ENCODE measurements at places on chromosomes 12 and 14. TPM values are rescaled to one million over a fixed set of nuclear protein-coding genes. Genes with fewer than 3 reads are reported as not detected.

DNA sequence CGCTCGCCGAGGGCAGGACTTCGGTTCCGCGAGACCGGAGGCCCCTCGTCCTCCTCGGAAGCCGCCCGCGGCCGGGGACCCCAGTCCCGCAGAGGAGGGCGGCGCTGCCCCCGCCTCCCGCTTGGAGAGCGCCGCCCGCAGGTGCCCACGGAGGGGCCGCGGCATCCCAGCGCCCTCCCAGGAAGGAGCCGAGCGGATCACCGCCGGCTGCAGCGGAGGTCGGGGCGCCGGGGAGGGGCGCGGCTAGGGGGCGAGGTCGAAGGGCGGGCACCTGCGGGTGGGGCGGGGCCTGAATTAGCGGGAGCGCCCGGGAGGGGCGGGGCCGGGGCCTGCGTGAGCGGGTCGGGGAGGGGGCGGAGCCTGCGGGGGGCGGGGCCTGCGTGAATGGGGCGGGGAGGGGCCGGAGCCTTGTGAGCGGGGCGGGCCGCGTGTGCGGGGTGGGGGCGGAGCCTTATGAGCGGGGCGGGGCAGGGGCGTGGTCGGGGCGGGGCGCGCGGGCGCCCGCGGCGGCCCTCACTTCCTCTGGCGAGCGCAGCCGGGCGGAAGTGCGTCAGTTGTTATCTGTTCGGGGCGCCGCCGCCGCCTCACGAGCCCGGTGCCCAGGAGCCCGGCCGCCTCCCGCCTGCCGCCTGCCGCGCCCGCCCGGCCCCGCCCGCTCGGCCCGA, at the start of gene FBRSL1:
Gene FBRSL1, plus strand, starts transcription at position 550 of the 665 bp plus-strand sequence.
- DNase-seq: peak; percentile 84

DNA sequence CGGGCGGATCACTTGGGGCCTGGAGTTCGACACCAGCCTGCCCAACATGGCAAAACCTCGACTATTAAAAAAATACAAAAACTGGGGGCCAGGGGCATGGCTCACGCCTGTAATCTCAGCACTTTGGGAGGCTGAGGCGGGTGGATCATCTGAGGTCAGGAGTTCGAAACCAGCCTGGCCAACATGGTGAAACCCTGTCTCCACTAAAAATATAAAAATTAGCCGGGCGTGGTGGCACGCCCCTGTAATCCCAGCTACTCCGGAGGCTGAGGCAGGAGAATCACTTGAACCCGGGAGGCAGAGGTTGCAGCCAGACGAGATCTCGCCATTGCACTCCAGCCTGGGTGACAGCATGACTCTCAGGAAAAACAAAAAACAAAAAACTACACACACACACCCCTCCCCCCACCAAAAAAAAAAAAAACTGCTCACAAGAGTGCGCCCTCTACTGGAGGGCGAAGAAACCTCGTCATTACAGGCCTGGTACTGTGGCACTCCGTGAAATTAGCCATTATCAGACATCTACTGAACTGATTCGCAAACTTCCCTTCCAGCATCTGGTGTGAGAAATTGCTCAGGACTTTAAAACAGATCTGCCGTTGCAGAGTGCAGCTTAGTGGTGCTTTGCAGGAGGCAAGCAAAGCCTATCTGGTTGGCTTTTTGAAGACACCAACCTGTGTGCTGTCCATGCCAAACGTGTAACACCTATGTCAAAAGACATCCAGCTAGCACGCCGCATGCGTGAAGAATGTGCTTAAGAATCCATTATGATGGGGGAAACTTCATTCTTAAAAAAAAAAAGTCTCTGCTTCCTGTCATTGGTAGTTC, 7.7 kb downstream of the PPP1R3E start:
- DNase-seq: peak; percentile 69

- DNase-seq: no peak
These were observed 15.7 kb downstream of the DNAL1 start for GRCh38 chr14:73660511-73660910.

DNA sequence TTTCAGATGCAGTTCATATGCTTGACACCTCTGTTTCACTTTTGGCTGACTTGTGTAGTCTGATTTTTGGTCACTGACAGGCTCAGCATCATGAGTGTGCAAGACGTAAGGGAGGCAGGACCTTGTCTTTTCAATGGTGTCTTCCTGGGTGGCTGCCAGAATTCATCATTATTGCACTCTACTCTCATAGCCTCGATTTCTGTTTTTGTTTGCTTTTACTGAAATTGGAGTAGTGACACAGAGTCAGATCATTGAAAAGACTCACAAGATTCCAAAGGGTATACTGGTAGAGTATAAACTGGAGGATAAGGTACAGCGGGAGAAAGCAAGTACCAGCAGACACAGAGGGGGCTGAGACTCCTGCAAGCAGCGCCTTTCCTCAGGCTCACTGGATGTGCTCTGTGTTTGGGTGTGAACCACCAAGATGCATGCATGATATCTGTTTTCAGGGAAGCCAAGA, 126.3 kb upstream of the FGD4 start:
- DNase-seq: no peak

GRCh38 chr14:82854901-82855300, 1321.2 kb upstream of the SEL1L start:
- DNase-seq: no peak

- DNase-seq: no peak
These were observed 759.9 kb upstream of the FLRT2 start for GRCh38 chr14:84770030-84770429.

- peak; percentile 54 for DNase-seq
These were observed 41.3 kb upstream of the PNMA1 start for GRCh38 chr14:73755434-73756014.

- DNase-seq: no peak
These were observed 156.2 kb downstream of the KIF26A start for GRCh38 chr14:104294628-104294982.

GRCh38 chr14:71086567-71086966, 179.3 kb downstream of the PCNX1 start:
- peak; percentile 33 for DNase-seq

DNA sequence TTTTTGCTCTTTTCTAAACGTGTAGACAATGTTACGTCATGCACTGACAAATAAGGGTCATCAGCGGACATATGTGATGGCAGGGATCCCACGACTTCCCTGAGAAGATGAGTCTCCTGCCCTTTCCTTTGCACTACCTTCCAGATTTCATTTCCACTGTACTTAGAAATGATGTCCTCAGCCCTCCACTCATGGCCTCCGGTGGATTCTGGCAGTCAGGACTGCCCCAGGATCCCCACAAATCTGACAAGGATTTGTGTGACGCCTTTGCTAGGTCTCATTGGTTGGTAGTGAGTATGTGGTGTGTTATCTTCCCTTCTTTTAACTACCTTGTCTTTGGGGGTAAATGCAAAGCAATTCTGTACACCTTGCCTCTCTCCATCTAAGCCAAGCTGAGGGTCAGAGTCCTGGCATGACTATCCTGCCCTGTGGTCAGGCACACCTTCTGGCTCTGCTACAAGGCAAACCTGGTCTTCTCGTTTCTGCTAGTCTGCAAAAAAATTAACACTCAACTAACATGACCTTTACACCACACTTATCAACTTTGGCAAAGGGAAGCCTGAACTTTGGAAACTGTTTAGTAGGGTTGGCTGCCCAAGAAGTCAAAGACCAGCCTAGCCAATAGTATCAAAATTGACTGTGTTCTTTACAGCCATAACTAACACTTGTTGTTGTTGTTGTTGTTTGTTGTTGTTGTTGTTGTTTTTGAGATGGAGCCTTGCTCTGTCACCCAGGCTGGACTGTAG, 17.3 kb upstream of the DHRS4 start:
- no peak for DNase-seq

DNA sequence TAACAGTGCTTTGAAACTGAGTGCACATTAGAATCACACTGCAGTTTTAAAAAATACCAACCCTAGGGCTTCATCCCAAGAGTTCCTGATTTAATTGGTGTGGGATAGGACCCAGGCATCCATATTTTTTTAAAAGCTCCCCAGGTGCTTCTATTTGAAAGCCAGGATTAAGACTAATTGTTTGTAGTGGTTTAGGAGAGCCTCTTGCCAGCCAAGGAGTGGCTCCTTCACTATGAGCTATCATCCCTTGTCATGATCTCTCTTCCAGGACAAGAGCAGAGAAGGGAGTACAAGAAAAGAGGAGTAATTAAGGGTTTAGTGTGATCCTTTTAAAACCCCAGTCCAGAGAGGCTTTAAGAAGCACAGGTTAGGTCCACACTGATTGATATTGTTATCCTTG, 178.0 kb downstream of the CAND1 start:
- no peak for DNase-seq

- DNase-seq: no peak
These were observed 398.7 kb downstream of the BTG1 start for GRCh38 chr12:91746976-91747375.

The MMP17 gene
- 40.1 TPM for total RNA-seq

The CD27 gene
- total RNA-seq: not detected

The DBX2 gene
- total RNA-seq: not detected

The CMA1 gene
- not detected for total RNA-seq

The PLEKHA5 gene
- total RNA-seq: 15.8 TPM

The ZBTB42 gene
- 7.6 TPM for total RNA-seq

The FGD4 gene
- 9.5 TPM for total RNA-seq

The ARHGDIB gene
- total RNA-seq: 0.47 TPM

The MAP3K9 gene
- 0.53 TPM for total RNA-seq

Data from myocyte (in vitro differentiated cells).